Esophagus mucosa (tissue), 1 donor: ENCODE measurements at places on chromosomes 11 and 22. TPM values are rescaled to one million over a fixed set of nuclear protein-coding genes. Genes with fewer than 3 reads are reported as not detected.

The MRGPRF gene
- 1.7 TPM for total RNA-seq

DNA sequence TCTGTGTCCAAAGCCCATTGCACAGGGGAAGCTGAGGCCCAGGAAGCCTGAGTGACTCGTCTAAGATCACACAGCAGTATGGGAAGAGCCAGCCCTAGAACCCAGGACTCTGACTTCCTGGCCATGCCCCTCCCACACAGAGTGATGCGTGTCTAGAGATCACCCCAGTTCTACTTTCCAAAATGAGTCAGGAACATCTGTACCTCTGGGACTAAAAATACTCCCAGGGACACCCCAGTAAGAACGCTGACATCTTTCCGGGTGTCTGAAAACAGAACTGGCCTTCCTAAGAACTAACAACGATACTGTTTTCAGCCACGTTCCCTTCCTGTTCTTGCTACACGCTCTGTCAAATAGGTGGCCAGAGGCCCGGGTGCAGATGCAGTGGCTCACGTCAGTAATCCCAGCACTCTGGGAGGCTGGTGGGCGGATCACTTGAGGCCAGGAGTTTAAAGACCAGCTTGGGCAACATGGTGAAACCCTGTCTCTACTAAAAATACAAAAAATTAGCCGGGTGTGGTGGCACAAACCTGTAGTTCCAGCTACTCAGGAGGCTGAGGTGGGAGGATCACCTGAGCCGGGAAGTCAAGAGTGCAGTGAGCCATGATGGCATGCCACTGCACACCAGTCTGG lies 21.7 kb upstream of the PDGFB start:
- ATAC-seq: peak; percentile 32

DNA sequence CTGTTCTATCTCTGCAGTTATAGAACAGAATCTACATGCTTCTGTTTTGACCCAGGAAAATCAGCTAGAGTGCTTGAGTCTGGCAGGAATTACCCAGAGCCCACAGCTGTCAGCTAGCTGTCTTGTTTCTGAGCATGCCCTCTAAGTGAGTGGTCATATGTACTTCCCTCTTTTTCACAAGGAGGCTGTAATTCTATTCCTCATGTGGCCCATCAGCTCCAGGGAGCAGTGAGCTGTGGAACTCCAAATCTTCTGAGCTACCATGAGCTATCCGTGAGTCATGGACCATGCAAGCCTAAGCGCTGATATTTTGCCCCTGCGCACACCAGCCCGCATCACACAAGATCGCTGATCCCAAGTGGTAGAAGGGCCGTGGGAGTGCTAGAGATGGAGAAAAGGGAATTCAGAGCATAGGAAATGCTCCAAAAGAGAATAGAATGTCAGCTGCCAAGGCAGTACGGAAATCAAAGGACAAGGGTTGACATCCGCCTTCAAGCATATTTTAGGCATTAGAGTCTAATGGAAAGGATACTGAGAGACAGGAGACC lies 5.4 kb downstream of the FJX1 start:
- ATAC-seq: peak; percentile 50

- ATAC-seq: no peak
These were observed 300.6 kb upstream of the C11orf87 start for GRCh38 chr11:109121173-109121932.

The KRTAP5-7 gene
- total RNA-seq: 0.16 TPM
